ENCODE measurements at places on chromosomes 4 and X.

GRCh38 chr4:81808011-81808672, 336.4 kb upstream of the RASGEF1B start:
- peak; percentile 14 for DNase-seq

- no peak for DNase-seq
Measured at GRCh38 chr4:152727784-152728183, 48.0 kb upstream of the TMEM154 start.

DNA sequence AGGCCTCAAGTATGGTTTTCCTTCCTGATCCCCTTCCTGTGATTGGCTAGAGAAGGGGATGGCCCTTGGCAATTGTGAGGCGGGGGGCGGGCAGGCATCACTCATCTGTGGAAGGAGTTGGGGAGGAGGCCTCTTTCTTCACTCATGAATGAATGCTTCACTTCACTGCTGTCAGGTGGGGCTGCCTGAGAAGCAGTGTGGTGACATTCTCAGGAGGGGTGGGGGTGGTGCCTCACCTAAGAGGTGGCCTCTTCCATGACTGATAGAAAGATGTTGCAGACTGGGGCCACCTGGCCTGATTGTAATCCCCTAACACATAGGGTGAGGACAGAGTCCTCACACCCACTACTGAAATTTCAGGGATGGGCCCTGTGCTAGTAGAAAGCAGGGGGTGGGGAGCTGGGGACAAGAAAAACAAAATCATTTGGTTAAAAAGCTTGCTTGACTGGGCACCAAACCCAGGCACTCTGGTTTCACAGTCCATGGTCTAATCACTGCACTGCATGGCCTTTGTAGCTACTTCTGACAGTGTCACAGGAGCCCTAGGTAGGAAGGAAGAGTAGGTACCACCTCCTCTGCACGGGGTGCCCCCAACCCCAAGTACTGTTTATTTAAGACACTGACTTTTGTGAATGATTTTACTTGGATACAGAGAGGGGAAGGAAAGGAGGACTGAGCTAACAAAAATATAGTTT, 5.6 kb upstream of the HOPX start:
- no peak for DNase-seq

DNA sequence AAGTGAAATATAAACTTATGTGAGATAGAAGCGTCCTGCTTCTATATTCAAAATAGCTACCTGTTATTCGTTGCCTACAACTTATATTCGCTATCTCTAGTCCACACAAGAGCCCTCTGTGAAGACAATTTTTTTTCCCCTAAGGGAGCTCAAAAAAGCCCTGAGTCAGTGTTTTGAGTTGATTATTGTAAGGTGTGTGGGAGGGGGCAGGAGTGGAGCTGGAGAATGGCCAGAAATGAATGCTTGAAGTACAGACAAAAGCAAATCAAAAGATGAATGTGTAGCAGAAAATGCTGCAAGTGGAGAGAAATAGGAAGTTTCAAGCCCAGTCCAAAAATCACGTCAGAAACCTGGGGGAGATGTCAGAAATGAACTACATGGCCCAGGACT, 655.0 kb upstream of the LCORL start:
- DNase-seq = no peak

All from HS-27A (cell line).